ENCODE measurements at places on chromosomes 2 and 18. TPM values are rescaled to one million over a fixed set of nuclear protein-coding genes. Genes with fewer than 3 reads are reported as not detected.

Gene ASAP2
- total RNA-seq: 20.1 TPM

Gene GAL3ST2
- 0.09 TPM for total RNA-seq

Gene SPATA3
- total RNA-seq: not detected

Gene RTKN
- total RNA-seq: 18.1 TPM

Gene CHST9
- not detected for total RNA-seq

Gene CNNM3
- 3.9 TPM for total RNA-seq

Gene PIEZO2
- total RNA-seq: 1.3 TPM

Gene CTIF
- 18.4 TPM for total RNA-seq

Gene ZAP70
- 0.16 TPM for total RNA-seq

Gene ST8SIA5
- total RNA-seq: not detected

Gene PDE1A
- total RNA-seq: 27.9 TPM

Gene USP14
- total RNA-seq: 16.2 TPM

Gene FSHR
- total RNA-seq: under 0.01 TPM

Gene PSMA8
- not detected for total RNA-seq

Gene SGO2
- 2.8 TPM for total RNA-seq

Gene AKAIN1
- not detected for total RNA-seq

Gene LIMS3
- total RNA-seq: 1.6 TPM

Gene GDF7
- under 0.01 TPM for total RNA-seq

Gene LIMS2
- total RNA-seq: 0.77 TPM

Gene L3MBTL4
- 0.16 TPM for total RNA-seq

Gene PHOSPHO2
- total RNA-seq: 1.4 TPM

Gene DCDC2C
- not detected for total RNA-seq

Gene UCN
- total RNA-seq: 0.16 TPM

Gene TFCP2L1
- total RNA-seq: not detected

Gene SULT1C4
- not detected for total RNA-seq

Gene MC5R
- not detected for total RNA-seq

Gene INHA
- 0.26 TPM for total RNA-seq

Gene SLC9A2
- total RNA-seq: not detected

Gene STAT4
- total RNA-seq: 0.63 TPM

Gene PFN4
- total RNA-seq: 0.43 TPM

Gene RAX
- not detected for total RNA-seq

Gene UGT1A1
- not detected for total RNA-seq

Gene ELOA2
- not detected for total RNA-seq

Gene TMEM178A
- 0.69 TPM for total RNA-seq

Gene GREB1
- 0.47 TPM for total RNA-seq

Gene BCS1L
- total RNA-seq: 36.4 TPM

Gene M1AP
- total RNA-seq: not detected

Gene UGT1A4
- not detected for total RNA-seq

Gene SNORC
- 0.79 TPM for total RNA-seq

Gene PRLH
- total RNA-seq: not detected

Gene TMEM17
- total RNA-seq: 1.9 TPM

Gene CCDC138
- 2.8 TPM for total RNA-seq

Gene SERPINB3
- not detected for total RNA-seq

Gene POTEJ
- not detected for total RNA-seq

Gene LYG1
- total RNA-seq: 0.16 TPM

Gene CRYBA2
- not detected for total RNA-seq

Gene CCDC178
- total RNA-seq: 0.94 TPM

Gene NTSR2
- total RNA-seq: not detected

Gene HDLBP
- 1,692 TPM for total RNA-seq

Gene LRRC30
- total RNA-seq: not detected

Gene KCNG2
- 1.9 TPM for total RNA-seq

Gene FBXO36
- total RNA-seq: 3.2 TPM

Gene EPC2
- 18.5 TPM for total RNA-seq
